Caco-2 (cell line): ENCODE measurements at places on chromosomes 4 and X.

DNA sequence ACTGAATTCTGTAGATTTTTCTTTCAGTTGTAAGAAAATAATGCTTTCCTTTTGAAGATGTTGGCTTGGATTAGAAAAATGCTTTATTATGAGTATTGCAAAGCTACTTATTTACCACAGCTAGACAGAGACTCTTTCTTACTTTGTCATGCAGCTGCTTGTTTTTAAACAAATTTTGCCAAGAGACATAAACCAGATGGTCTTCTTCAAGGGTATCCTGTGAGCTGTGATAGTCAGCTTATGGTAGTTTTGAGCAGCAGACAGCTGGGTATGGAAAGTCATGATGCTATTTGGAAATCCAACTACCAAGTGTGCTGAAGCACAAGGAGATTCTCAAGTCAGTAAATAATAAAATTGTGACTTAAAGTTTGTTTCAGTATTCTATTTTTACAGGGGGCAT is 941.5 kb downstream of the DMD start:
- no peak for DNase-seq
- no peaks in the 10 kb centered on the region for H3K4me1 ChIP-seq
- H3K27ac ChIP-seq = no peak overlapping the region
- no peaks in the 10 kb centered on the region for H3K27me3 ChIP-seq
- no peak overlapping the region for H3K4me3 ChIP-seq

DNA sequence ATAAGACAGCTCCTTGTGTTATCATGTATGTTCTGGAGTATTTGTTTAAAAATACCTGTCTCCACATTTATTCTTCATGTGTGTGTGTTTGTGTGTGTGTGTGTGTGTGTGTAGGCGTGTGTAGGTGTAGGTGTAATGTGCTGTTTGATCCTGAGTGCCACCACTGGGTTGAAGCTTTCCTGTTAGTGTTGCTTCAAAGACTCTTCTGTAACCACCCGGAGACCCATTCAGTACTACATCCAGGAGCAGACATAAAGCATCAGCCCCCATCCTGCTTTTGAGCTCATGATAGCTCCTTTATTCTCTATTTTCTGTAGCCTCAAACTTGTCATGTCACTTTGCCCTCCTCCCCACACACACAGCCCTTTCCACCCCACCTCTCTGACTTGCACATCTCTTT is 3.0 kb upstream of the ZDHHC9 start:
- no peak for DNase-seq
- H3K36me3 ChIP-seq = no peaks in the 10 kb centered on the region
- H3K4me3 ChIP-seq = no peak overlapping the region
- H3K27me3 ChIP-seq = no peaks in the 10 kb centered on the region

DNA sequence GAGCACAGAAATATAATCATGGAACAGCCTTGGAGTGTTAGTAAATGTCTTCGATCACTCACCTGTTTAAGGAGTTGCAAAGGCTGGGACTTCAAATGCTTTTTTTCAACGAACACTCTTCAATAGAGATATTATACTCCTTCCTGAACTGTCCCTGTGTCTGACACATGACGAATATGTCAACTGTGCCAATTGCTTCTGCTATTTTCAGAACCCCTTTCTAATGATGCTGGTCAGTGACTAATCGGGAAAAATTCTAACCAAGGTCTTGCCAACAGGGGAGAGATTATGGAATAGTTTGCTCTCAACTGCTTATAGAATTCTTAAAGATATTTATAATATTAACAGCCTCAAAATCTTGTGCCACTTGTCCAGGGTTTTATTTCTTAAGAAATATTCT is 8.5 kb upstream of the KLHL34 start:
- H3K4me1 ChIP-seq = no peaks in the 10 kb centered on the region
- no peaks in the 10 kb centered on the region for H3K36me3 ChIP-seq
- H3K4me3 ChIP-seq = no peak overlapping the region
- no peak for DNase-seq
- no peak overlapping the region for H3K27ac ChIP-seq

DNA sequence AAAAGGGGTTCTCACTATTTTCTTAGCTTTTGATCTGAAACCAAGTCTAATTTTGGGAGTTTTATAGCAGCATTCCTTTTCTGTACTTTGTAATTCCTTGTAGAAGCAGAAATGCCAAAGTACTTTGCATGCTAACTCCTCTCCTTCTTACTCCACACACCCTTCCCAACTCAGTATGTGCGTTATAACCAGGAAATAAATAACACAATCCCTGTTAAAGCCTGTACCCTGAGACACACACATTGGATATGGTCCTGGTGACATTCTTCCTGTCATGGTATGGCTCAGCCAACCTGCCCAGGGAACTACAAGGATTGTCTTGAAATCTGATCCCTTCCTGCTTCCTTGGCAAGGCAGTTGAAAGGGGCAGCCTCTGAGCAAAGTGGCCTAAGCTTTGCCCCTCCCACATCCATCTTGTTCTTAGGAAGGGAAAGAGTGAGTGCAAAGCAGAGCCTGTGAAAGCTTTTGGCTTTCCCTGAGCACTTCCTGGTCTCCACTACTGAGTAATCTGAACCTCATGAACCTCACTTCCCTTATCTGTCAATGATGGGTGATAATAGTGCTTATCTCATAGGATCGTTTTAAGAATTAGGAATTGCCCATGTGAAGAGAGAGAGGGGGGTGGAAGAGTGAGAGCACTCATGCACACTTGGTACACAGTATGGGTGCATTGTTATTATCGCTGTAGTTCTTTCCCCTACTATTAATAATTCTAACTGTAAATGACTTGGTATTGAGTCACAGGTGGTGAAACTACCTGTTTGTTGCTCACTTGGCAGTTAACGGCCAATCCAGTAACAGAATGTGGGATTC is 109.3 kb downstream of the AFF2 start:
- no peaks in the 10 kb centered on the region for H3K36me3 ChIP-seq
- no peak for DNase-seq
- H3K27me3 ChIP-seq = no peaks in the 10 kb centered on the region
- H3K4me3 ChIP-seq = no peak overlapping the region
- H3K4me1 ChIP-seq = no peaks in the 10 kb centered on the region

DNA sequence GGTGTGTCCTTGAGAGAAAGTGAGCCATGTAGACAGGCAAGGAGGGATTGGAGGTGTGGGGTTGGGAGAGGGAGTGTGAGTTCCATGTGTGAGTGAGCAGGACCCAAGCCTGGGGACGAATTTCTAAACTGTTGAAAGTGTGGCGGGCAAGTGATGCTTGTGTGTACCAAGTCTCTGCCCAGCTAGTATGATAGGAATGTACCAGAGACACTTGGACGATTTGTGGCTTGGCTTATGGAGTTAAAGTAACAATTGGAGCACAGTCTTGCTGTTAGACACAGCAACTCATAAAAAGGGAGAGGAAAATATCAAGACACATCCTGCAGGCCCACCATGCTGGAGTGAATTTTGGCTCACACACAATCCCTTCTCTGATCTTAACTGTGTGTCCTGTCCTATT is 8.5 kb downstream of the PTTG2 start:
- no peak for DNase-seq
- H3K4me1 ChIP-seq = peaks cover 10% of the 10 kb centered on the region
- H3K36me3 ChIP-seq = no peaks in the 10 kb centered on the region
- no peak overlapping the region for H3K27ac ChIP-seq

GRCh38 chr4:99998062-99998867 is 48.2 kb upstream of the H2AZ1 start:
- H3K27me3 ChIP-seq = no peaks in the 10 kb centered on the region
- H3K27ac ChIP-seq = no peak overlapping the region
- H3K36me3 ChIP-seq = no peaks in the 10 kb centered on the region
- no peak overlapping the region for H3K4me3 ChIP-seq
